ENCODE measurements at places on chromosomes 1 and 21. TPM values are rescaled to one million over a fixed set of nuclear protein-coding genes. Genes with fewer than 3 reads are reported as not detected.

PDC gene
- polyA plus RNA-seq: not detected

ADAM30 gene
- not detected for polyA plus RNA-seq

LCE2B gene
- polyA plus RNA-seq: not detected

CLCA4 gene
- not detected for polyA plus RNA-seq

DNA sequence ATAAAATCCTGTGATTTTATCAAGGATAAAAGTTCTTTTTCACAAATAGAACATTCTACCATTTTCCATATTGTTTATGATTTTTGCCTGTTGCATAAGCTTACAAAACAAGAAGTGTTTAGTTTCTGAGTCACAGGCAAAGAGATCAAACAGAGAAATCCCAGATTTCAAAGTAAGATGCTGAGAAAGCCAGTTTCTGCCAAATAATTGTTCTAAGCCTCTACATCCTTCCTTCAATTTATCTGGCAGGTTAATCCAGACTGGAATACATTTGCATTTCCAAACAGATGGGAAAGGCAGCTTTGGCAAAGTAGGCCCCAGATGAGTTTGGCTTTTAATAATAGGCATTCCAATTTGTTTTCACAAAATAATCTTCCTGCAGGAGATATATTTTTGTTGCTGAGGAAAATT is 2.5 kb downstream of the SLC1A7 start:
- DNase-seq: no peak

- DNase-seq: no peak
Observed at GRCh38 chr1:214636436-214636835, 33.4 kb downstream of the CENPF start.

DNA sequence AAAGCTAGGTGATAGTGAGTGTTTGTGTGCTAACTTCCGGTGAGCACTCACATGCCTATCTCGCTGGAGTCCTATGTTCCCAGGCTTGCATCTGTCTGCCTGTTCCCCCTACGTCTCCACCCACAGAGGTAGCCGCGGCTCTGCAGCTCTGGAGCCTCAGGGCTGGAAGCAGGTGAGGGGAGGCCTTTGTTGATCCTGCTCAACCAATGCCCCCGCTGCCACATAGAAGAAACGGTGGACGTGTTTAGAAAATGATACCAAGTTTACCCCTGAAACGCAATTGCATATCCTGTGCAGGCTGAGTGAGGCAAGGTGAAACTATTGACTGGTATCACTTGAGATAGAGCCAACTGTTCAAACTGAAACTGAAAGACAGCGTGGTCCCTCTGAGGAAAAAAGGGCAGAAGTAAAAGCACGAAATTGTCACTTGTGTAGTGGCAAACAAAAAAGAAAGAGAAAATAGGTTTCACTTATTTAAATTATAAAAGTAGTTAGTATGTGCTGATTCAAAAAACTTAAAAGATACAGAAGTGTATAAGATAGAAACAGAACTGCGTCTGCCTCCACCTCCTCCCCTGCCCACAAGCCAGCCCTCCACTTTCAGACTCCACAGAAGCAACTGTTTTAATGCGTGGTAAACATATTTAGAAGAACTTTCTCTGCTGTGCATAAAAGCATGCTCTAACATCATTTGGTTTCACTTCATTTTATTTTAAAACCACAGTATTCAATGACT is 38.6 kb upstream of the ETS2 start:
- no peak for DNase-seq

DNA sequence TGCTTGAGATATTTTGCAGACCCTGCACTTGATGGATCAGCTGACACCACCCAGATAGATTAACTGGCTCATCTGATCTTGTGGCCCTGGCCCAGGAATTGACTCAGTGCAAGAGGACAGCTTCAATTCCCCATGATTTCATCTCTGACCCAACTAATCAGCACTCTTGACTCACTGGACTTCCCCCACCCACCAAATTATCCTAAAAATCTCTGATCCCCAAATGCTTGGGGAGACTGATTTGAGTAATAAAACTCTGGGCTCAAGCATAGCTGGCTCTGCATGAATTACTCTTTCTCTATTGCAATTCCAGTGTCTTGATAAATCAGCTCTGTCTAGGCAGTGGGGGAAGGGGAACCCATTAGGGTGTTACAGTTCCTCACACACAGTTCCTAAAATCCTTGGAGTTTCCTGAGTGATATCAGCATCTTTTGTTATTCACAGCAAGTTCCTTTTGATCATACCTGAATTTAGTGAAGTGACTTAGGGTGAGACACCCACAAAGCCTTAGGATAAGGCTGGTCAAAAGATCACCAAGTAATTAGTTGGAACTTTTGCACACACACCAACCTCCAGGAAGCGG is 104.2 kb downstream of the COP1 start:
- no peak for DNase-seq

GRCh38 chr1:235147269-235147668 is 13.8 kb downstream of the RBM34 start:
- no peak for DNase-seq

GRCh38 chr1:202580619-202581018 is 129.6 kb downstream of the SYT2 start:
- no peak for DNase-seq

DNA sequence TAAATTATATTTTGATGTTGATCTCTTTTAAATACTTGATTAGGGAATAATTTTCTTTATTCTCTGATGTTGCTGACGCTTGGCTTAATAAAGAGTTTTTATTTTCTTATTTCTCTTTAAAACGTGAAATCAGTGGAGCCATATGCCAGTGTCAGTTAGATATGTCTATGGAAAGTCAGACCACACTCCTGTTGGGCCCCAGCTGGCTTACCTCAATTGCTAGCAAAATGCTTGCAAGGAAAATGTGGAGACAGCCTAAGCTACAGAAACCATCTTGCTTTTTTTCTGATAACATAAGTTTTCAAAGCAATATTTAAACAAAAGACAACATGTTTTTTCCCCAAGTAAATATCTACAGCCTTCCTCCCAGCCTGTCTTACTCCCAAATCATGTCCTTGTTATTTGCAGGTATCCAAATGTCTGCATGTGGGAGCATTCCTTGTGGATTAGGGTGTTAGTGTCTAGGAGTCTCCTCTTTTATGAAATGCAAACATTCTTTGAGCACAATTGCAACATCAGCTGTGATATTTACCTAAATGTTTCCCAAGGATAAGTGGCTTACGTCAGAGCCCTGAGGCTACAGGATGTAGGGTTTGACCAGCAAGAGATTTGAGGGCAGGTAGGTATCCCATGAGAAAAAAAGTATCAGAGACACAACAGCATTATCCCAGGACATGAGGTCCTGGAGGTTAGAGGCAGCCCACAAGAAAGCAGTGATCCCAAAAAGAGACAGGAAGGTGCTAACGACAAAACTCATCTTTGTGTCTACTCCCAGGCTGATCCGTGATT is 117.2 kb upstream of the KCNJ15 start:
- peak; percentile 98 for DNase-seq

DNA sequence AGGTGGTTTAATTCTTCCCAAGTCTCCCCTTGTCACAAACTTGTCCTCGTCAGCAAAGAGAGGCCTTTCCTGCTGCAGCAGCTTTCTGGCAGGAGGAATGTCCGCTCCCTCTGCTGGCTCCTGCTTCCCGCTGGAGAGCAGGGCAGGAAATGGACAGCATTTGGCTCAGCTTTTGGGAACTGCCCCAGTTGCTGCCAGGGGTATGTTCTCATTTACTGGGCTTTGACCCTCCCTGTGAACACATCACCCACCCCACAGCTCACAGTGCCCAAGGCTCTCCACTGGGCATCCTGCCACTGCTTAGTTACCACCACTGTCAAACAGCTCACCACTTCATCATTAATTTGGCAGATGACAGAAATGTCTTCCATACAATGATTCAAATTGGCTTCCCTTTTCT is 75.4 kb downstream of the MRPL37 start:
- no peak for DNase-seq

GRCh38 chr1:168454211-168454815 is 89.5 kb downstream of the XCL2 start:
- DNase-seq: no peak

- DNase-seq: no peak
Observed at GRCh38 chr1:115046751-115047150, 17.1 kb downstream of the TSHB start.
